ENCODE measurements at places on chromosomes 1 and 21. TPM values are rescaled to one million over a fixed set of nuclear protein-coding genes. Genes with fewer than 3 reads are reported as not detected.

DNA sequence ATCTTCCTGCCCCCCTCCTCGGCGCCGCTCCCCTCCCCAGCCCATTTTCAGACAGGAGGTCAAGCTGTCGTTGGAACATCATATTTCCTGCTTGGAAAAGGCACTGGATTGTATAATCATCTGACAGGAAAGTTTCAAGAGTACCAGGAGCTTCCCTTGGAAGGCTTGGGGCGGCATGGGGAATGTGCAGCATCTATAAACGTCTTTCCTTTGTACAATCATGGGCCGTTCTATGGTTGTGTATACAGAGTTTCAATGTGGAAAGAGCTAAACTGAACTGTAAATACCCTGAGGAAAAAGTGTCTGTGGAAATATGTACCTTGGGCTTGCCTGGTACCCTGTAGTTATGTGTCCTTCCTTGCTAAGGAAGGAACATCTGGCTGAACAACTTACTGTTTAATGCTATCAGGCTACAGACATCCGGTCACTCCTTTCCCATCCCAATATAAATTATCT lies 368.1 kb upstream of the ADGRL2 start:
- DNase-seq, result no peak

DNA sequence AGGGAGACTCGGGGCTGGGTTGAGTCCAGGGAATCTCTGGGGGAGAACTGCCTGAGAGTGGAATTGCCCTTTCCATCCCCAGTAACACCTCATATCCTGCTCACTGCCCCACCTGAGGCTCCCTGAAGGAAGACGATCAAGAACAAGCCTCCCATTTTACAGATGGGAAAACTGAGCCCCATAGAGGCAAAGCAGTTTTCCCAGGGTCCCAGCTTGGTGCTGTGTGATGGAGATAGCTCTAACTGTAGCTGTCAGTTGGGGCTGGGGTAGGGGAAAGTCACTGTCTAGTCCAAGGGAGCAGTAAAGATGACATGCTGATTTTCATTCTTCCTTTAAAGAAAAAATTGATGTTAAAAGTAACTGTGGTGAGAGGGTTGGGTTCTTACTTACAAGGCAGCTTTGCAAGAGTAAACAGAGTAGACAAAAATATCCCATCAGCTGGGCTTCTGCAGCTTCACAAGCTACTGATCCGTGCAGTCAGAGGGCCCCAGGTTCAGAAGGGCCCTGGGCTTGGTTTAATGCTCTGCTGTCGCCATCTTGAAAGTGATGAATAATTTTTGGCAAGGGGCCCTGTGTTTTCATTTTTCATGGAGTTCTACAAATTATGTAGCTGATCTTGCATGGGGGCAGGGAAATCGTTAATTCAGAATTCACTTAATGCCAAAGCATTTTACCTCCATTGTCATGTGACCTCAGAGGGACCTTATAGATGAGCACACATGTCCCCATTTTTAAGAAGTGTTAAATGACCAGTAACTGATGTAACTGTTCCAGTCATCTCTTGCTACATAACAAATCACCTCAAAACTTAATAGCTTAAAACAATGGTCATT lies 17.6 kb upstream of the TNFRSF1B start:
- no peak for DNase-seq

DNA sequence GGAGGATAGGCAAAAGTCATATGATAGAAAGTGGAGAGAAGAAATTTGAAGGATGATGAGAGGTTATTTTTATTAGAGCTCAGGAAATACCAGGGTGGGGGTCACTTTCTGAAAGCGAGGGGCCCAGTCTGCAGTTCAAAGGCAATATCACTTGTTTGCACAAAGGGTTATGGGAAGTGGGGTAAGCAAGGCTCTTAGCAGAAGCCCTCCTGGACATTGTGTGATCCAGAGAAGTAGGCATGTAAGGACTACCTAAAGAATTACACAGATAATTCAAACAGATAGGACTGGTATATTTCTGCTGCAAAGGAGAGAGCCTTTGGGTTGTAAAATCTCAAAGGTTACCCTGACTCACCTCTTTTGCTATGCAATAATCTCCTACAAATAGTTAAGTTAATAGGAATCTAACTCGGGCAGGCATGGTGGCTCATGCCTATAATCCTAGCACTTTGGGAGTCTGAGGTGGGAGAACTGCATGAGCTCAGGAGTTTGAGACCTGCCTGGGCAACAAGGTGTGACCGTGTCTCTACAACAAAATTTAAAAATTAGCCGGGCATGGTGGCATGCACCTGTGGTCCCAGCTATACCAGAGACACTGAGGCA lies 25.2 kb upstream of the PRRC2C start:
- no peak for DNase-seq

- DNase-seq, result no peak
These were observed 64.2 kb downstream of the ACOT7 start for GRCh38 chr1:6329396-6329795.

DNA sequence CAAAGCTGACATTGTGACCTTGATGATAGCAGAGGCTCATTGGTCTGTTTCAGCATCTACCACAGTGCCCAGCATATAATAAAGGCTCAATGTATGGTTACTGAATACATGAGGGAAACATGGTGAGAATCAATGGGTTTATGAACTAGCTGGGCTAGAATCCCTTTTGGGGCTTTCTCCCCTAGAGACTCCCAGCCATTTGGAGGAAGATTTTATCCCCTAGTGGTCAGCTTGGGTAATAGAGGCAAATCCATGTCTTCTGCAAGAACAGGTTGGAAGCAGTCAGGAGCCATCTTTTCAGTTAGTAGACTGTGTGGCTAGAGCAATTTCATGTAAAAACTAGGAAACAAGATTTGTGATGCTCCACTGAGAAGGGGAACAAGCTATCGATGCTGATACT lies 15.8 kb upstream of the REG4 start:
- no peak for DNase-seq

MPL gene
- 0.13 TPM for total RNA-seq

- DNase-seq, result no peak
These were observed 49.7 kb downstream of the SYT6 start for GRCh38 chr1:114103992-114104391.

- peak; percentile 17 for DNase-seq
These were observed 251.6 kb upstream of the DUSP10 start for GRCh38 chr1:221993444-221993948.

- no peak for DNase-seq
These were observed 53.3 kb upstream of the EPS8L3 start for GRCh38 chr1:109816975-109817535.

DNA sequence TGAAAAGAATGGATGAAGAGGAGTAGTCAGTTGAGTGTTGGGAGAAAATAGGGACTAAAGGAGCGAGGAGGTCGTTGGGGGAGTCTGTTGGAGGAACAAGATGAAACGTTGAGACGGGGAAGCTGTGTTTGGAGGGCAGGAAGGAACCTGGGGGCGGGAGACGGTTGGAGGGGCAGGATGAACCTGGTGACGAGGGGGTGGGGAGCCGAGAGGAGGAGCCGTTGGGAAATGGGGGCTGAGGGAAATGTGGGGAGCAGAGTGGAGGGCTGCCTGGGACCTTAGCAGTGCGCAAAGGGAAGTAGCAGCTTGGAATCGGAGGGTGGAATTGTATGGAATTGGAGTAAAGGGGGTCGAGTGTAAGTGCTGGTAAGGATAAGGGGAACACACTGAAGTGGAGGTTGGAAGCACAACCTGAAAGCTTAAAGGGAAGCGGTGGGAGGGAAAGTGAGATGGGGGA lies 630 bp downstream of the MTF2 start:
- no peak for DNase-seq

RGS13 gene
- total RNA-seq, result not detected

- no peak for DNase-seq
These were observed 58.3 kb downstream of the ERI3 start for GRCh38 chr1:44296806-44297205.

GRCh38 chr21:33135925-33136324 lies 66.0 kb downstream of the OLIG1 start:
- no peak for DNase-seq

DNA sequence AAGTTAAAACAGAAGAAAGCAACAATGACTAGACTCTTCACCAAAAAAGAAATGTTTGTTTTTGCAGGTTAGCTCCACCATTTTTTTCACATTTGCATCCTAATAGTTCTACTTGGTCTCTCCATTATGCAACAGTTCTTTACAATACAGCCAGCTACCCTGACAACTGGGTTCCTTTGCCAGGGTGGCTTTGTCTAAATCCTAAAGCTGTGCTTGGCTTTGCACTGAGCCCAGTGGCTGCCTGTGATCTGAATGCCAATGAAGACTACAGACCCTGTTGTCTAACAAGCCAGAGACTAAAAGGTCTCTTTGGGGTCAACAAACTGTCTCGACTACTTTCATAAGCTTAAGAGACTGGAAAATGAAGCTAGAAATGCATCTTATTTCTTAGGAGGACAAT lies 112.0 kb downstream of the AKT3 start:
- DNase-seq, result no peak

- DNase-seq, result no peak
These were observed 8.1 kb upstream of the VWA5B1 start for GRCh38 chr1:20282533-20282932.

DNA sequence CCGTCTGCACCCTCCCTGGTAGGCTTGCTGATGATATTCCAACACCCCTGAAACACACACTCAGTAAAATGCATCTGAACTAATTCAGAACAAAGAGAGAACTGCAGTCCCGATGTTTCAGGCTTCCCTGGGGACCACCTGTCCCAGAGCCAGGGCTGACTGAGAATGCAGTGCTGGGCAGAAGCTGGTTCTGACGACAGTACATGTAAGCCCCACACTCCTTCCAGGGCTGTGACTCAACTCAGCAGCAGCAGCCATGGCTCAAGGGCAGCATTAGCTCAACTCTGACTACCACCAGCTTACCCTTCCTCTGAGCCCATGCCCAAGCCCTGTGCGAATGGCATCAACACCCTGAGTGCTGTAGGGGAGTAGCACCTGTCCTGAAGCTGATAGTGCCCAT lies 56.4 kb upstream of the SIPA1L2 start:
- DNase-seq, result peak; percentile 28

- no peak for DNase-seq
These were observed 333.8 kb downstream of the ZP4 start for GRCh38 chr1:237556911-237557310.

RAB25 gene
- total RNA-seq, result not detected

DNA sequence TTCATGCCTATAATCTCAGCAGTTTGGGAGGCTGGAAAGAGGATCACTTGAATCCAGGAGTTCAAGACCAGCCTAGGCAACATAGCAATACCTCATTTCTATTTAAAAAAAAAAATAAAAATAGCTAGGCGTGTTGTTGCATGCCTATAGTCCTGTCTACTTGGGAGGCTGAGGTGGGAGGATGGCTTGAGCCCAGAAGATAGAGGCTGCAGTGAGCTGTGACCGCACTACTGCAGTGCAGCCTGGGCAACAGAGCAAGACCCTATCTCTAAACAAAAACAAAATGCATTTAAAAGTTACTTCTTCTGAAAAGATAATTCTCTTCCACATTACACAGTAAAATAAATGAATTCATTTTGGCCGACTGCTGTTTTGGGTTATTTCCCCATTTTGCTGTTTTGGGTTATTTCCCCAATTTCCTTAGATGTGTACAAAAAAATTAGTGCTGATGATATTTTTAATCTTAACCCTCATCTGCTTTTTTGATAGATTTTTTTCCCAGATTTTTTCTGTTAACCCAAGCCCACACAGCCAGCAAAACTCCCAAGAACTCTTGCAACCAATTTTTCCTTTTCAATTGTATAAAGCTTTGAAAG lies 23.0 kb upstream of the SAMSN1 start:
- DNase-seq, result no peak

GRCh38 chr1:112464501-112464900 lies 44.3 kb upstream of the WNT2B start:
- DNase-seq, result no peak

NVL gene
- 19.8 TPM for total RNA-seq

PCBP3 gene
- 0.13 TPM for total RNA-seq

DNA sequence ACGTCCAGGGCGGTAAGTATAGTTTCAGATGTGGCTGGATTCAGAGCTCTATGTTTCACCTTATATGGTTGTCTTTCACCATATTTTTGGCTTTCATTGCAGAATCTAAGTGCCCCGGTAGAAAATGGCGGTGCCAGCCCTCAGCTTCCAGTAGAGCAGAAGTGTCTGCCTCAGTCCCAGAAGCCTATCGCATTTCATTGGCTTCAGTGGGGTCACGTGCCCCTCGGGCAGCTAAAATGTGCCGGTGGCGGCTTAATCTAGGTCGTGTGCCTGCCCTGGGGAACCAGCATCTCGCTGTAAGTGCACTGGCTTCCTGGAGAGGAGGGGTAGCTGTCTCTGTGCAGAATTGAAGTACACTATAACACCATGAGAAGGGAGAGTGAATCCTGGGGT lies 107.4 kb upstream of the MAGI3 start:
- DNase-seq, result no peak

DNA sequence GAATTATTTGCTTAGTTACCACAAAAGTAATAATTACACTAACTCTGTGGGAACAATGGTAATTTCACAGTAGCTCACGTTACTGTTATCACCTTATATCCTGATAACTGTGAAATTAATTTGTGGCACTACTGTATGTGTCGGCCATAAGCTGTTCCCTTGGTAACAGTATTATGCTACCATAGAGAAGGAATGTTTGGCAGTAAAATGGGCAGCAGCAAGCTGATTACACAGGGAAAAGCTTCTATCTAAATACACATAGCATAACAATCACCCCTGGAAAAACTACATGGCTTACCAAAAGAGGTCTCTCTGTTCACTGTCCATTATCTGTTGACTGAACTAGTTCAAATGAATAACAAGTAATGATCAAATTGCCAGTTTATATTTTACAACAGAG lies 124.1 kb downstream of the DPYD start:
- peak; percentile 63 for DNase-seq

CR1L gene
- not detected for total RNA-seq

DNA sequence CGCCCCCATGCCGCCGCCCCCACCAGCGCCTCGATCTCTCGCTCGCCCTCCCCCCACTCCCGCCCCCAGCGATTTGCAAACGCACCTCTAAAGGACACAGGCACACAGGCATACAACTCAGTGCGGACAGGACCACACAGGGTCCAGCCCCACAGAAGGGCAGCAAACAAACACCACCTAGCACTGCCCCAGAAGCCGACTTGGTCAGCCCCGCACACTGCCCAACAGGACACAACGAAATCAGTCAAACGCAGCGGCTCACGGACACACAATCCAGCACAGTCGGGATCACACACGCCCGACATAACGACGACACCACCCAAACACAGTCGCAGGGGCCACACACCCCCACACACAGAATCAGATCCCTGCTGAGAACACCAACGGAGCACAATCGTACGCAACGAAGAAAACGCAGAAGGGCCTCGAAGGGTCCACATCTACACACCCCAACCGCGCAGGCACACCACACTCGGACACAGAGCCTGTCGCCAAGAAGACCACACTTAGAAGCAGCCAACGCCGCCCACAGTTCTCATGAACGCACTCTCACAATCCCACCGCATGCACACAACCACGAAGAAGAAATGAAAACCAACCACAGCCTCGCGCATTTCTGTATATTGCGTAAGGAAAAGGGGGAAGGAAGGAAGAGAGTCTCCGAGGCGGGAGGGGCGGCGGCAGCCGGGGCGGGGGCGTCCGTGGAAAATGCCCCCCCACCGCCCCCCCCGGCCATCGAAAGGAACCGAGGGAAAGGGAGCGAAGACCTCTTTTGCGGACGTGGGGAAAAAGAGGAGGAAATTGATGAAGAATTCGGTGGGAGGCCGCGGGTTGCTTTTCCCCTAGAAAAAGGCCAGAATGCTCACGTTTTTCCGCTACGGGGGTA lies 481 bp downstream of the TAL1 start:
- DNase-seq, result peak; percentile 69

GRCh38 chr1:52904927-52905698 lies 16.4 kb downstream of the ECHDC2 start:
- DNase-seq, result peak; percentile 31

CRP gene
- not detected for total RNA-seq

Measured in dermis microvascular lymphatic vessel endothelial cell (primary cell).